ENCODE measurements at places on chromosomes 1 and 21. TPM values are rescaled to one million over a fixed set of nuclear protein-coding genes. Genes with fewer than 3 reads are reported as not detected.
A peak's percentile ranks its signal among the peaks of the same experiment; 100 is the strongest.

The NTRK1 gene
- total RNA-seq, result 0.95 TPM

The ASCL5 gene
- not detected for total RNA-seq

The KCND3 gene
- total RNA-seq, result 3.0 TPM

The SMIM11 gene
- 1.9 TPM for total RNA-seq

The FCER1A gene
- 1.5 TPM for total RNA-seq

The EVA1C gene
- total RNA-seq, result 24.5 TPM

The RBP7 gene
- 2.1 TPM for total RNA-seq

The GPR3 gene
- total RNA-seq, result not detected

The RAP1GAP gene
- 53.1 TPM for total RNA-seq

The CELA2A gene
- not detected for total RNA-seq

The HEYL gene
- 1.3 TPM for total RNA-seq

The TRIM17 gene
- total RNA-seq, result 0.31 TPM

The DNALI1 gene
- 3.7 TPM for total RNA-seq

The SYTL1 gene
- total RNA-seq, result 12.9 TPM

The TP73 gene
- 0.70 TPM for total RNA-seq

GRCh38 chr1:23803674-23804073, 3.1 kb upstream of the GALE start:
- no peak for DNase-seq

- no peak for DNase-seq
These were observed 52.7 kb upstream of the SLC25A33 start for GRCh38 chr1:9486466-9487140.

GRCh38 chr1:203217139-203217655, 12.3 kb downstream of the CHIT1 start:
- DNase-seq, result no peak

DNA sequence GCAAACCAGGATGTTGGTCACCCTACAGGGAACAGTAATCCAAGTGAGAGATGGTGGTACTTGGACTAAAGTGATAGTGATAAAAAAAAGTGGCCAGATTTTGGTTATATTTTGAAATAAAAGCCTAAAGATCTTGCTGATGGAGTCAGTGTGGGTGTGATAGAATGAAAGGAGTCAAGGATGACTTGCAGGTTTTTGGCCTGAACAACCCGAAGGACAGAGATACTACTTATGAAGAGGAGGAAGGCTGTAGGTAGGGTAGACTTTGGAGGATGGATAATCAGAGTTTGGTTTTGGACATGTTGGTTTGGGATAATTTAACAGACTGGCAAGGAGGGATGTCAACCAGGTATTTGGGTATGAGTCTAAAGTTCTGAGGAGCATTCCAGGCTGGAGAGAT, 1.5 kb upstream of the TEX38 start:
- no peak for DNase-seq

DNA sequence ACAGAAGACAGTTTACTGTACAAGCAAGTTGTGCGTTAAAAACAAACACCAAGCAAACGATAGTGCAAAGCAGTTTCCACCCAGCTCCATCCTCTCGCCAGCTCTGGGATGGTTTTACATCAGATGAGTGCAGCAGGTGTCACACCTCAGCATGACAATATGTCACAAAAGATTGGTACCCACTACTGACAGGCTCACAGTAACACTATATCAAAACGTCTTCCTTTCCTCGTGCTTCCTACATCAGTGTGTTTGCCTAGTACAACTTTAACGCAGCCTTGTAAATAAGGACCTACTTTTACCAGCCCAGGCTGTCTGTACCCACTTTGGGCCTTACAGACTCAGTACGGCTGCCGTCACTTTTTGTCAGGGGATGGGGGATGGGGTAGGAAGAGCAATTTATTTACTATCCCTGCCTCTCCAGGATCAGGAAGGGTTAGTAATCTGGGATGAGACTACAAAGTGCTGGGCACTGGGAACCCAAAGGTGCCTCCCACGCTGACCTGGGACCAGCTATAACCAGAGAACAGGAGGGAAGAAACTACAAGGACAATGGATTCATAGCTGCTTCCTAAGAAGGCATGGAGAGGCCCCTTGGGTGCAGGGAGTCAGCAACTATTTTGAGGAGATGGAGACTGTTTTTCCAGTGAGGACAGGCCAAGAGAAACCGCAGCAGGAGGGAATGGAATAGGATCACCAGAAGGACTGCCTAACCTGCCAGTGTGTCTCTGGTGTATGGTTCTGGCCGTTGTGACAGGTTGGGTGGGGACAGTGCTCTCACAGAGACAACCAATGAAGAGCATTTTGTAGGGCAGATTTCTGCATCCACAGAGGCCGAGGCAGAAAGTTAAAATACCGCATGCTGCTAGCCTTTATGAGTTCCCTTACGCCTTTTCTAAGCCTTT, 30.2 kb downstream of the RUNX3 start:
- DNase-seq, result no peak

DNA sequence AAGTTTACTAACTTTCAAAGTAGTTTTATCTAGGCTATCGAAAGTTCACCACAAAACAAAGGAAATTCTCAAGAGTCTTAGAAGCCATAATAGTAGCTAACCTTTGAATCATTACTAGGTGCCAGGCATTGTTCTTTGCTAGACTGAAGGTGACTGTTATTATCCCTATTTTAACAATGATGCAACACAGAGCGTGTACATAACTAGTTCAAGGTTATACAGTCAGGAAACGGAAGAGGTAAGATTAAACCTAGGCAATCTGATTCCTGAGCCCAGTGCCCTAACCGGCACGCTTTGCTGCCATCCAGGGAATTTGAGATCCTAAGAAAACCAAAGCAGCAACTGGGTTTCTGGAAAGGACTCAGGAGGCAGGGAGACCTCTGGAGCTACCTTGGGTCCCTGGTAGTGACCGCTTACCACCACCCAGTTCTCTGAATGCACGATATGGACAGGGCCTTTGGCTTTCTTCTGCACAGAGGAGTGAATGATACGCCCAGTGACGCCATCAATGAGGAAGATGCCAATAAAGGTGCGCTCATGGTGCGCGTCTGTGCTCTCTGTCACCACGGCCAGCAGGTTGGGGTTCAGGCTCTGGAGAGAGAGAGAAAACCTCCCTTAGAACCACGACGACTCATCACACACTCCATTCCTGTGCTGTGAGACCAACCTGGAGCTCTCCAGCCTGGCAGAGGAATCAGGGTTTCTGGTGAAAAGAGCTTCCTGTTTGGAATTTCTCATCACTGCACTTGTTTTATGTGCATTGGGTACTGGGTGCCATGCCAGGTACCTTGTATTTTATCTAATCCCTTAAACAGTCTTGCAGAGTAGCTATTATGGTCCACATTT, 13.1 kb upstream of the UBR4 start:
- no peak for DNase-seq

GRCh38 chr1:175826705-175827104, 83.3 kb upstream of the TNR start:
- no peak for DNase-seq

- peak; percentile 22 for DNase-seq
These were observed 273.9 kb downstream of the TM2D1 start for GRCh38 chr1:61450872-61451571.

DNA sequence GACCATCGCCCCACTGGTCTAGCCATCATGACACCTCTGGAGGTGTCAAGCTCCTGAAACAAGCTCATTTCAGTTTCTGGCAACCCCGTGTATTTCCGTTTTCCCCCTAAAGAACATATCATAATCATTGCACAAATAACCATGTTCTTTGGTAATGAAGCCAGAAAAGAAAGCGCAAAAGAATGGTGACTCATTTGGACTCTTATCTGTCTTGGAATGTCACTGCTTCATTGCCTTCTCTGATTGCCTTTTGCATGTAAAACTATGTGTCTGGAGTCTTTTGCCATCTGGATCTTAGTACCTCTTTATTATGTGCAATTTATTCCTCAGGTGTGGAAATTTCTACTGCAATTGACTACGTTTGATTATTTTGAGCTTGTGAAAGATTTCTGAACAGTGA, 110.5 kb downstream of the COLGALT2 start:
- DNase-seq, result no peak

DNA sequence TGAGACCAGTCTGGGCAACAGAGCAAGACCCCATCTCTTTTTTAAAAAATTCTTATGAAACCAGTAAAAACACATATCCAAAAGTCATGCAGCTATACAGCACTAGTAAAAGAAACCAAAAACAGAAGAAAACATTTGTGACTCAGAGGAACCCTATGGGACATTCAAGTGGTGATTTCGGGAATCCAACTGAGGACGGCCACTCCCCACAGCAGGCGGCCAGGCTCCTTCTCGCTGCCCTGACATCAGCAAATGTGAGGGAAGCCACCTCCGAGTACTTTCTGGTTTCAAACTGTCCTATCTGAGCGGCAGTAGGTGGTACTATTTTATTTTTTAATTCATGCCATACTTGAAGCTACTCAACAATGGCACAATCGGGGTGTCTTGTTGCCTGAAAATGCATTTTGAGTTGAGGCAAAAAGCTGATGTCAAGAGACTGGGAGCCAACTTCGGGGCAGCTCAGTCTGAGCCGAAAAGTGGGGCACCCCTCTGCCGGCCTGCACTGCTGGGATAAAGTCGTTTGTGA, 3.3 kb downstream of the SUMO3 start:
- DNase-seq, result no peak

- DNase-seq, result no peak
These were observed 11.8 kb downstream of the NHLH2 start for GRCh38 chr1:115829023-115829674.

DNA sequence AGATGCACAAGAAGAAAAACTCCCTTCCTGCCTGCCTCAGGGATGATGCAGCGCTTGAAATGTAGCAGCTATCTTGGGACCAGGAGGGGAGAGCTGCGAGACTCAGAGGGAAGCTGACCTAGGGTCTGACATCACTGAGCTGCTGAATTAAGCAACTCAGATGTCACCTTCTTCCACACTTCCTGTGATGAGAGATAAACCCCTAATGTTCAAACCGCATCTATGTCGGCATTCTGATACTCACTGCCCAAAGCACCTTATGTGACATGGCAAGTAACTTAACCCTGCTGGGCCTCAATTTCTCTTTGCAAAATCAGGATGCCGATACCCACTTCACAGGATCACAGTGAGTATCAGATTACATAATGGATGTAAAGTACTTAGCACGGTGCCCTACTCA, 9.1 kb upstream of the AK2 start:
- no peak for DNase-seq

DNA sequence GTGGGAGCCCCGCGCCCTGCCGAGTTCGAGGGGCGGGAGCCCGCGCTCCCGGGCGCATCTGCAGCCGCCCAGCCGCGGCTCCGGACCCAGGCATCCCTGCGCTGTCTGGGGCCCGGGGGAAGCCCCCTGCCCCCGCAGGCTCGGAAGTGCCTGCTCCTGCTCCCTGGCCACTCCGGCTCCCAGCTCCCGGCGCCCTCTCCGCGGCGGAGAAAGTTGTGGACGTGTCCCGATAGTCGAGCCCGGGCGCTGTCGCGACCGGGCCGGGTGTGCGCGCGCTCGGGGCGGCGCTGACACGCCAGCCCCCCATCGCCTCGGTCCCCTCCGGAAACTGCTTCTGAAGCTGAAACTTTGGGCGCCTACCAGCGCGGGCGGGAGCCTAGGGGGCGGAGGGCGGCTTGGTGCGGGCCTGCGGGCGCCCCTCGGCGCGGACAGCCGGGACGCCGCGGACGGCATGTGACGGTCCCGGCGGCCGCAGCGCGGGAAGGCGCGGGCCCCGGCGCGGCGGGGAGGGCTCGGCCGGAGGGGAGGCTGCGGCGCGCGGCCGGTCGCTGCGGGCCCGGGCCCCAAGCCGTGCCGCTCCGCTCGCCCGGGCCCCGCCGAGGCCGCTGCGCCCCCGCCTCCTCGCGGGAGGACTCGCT, 515 bp downstream of the MAN1C1 start:
- DNase-seq, result peak; percentile 39

DNA sequence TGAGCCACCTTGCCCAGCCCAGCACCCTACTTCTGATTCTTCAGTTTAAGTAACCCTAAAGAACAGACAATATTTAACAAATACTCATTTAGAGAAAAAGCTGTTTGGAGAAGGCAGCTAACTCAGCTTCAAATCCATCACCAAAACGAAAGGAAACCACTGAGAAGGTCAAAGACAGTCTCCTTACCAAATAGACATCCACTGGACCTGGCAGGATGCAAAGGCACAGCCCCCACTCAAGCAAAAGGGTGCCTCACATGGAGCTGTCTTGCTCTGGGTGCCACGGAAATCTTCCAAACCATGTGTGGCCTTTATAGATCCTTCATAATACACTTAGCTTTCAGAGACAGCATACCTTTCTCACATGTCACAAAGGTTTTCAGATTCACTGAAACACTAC, 165.5 kb downstream of the RERE start:
- no peak for DNase-seq

DNA sequence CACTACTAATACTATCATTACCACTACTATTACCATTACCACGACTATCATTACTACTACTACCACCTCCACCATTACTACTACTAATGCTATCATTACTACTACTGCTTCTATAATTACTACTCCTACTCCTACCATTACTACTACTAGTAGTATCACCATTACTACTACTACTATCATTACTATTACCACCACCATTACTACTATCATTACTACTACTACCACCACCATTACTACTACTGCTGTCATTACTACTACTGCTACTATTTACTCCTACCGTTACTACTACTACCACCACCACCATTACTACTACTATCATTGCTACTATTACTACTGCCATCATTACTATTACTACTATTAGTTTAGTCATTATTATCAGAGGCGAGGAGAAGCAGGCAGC, 140.9 kb upstream of the KCNJ15 start:
- no peak for DNase-seq

GRCh38 chr1:234745844-234746797, 136.1 kb upstream of the IRF2BP2 start:
- no peak for DNase-seq

DNA sequence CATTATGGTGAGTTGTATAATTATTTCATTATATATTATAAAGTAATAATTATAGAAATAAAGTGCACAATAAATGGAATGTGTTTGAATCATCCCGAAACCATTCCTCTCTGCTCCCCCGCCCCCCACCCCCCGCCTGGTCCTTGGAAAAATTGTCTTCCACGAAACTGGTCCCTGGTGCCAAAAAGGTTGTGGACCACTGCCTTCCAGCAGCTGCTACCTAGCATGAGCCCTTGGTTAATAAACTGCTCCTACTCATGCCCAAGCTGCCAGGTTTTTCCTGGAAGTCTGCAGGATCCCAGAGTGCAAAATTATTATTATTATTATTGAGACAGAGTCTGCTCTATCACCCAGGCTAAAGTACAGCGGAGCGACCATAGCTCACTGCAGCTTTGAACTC, 6.8 kb upstream of the IFNGR2 start:
- no peak for DNase-seq

DNA sequence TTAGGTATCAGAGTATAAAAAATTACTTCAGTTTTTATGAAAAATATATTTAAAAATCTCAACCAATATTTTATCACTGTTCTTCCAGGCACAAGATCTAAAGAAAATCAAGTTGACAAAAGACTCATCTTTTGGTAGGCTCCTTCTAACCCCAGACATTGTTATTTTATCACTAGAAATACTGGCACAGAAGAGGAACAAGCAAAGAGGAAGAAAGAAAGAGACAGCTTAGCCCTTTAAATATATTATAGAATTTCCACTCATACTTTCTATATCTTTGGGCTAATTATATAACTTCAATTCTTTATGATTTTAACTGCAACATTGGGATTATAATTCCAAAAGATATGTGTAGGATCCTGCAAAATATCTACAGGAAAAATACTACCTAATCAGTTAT, 32.4 kb downstream of the SPTA1 start:
- no peak for DNase-seq

Data from left colon (tissue), 2 donors.